ENCODE measurements at places on chromosomes 7 and 10. TPM values are rescaled to one million over a fixed set of nuclear protein-coding genes. Genes with fewer than 3 reads are reported as not detected.

The POLR2J gene
- 20.3 TPM for total RNA-seq

The HOXA6 gene
- 0.28 TPM for total RNA-seq

The TMEM270 gene
- total RNA-seq, result not detected

The FLNC gene
- 417 TPM for total RNA-seq

The FFAR4 gene
- not detected for total RNA-seq

The HOXA13 gene
- under 0.01 TPM for total RNA-seq

The SUGCT gene
- total RNA-seq, result 17.8 TPM

The NEBL gene
- 0.19 TPM for total RNA-seq

The CALHM1 gene
- total RNA-seq, result not detected

The RASSF4 gene
- 20.6 TPM for total RNA-seq

The ARMH3 gene
- total RNA-seq, result 6.2 TPM

The TFEC gene
- total RNA-seq, result not detected

The ZNF862 gene
- 8.5 TPM for total RNA-seq

The SPDYE11 gene
- not detected for total RNA-seq

The TMEM130 gene
- total RNA-seq, result 0.38 TPM

The SLC16A12 gene
- 0.56 TPM for total RNA-seq

The BHLHA15 gene
- total RNA-seq, result 0.77 TPM

The SPOCK2 gene
- 0.28 TPM for total RNA-seq

The OGDH gene
- total RNA-seq, result 102 TPM

The OR2A42 gene
- not detected for total RNA-seq

The MBLAC1 gene
- total RNA-seq, result 4.2 TPM

The UCN3 gene
- total RNA-seq, result not detected

The OPN4 gene
- not detected for total RNA-seq

The SNCG gene
- total RNA-seq, result 36.1 TPM

The CPXM2 gene
- total RNA-seq, result 15.5 TPM

The IL2RA gene
- total RNA-seq, result not detected

The PAPOLB gene
- total RNA-seq, result 0.19 TPM

The CYP3A7 gene
- not detected for total RNA-seq

The PRKCQ gene
- under 0.01 TPM for total RNA-seq

The IGF2BP3 gene
- total RNA-seq, result 20.3 TPM

The TBC1D12 gene
- total RNA-seq, result 21.1 TPM

The TRUB1 gene
- total RNA-seq, result 33.8 TPM

The AS3MT gene
- total RNA-seq, result 7.5 TPM

The C10orf62 gene
- 0.19 TPM for total RNA-seq

The NUTM2B gene
- 0.28 TPM for total RNA-seq

The AVL9 gene
- total RNA-seq, result 58.6 TPM

The C10orf143 gene
- total RNA-seq, result 1.2 TPM
